ENCODE measurements at places on chromosomes 5 and 9. TPM values are rescaled to one million over a fixed set of nuclear protein-coding genes. Genes with fewer than 3 reads are reported as not detected.

DNA sequence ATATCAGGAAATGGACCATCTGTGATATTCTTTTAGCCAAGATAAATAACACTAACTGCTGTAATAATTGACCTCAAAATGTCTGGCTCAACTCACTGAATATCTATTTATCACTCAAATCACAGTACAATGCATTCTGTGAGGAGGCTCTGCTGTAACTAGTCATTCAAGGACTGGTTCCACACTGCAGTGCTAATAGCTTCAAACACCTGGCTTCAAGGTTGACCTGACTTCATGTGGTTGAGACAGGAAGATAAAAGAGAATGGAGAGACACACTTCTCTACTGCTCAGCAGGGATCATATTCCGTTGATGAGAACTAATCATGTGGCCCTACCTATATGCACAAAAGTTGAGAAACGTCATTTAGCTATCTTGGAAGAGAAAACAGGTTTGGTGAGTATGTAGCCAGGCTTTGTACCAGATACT, 3.4 kb upstream of the RHOBTB3 start:
- no peak for DNase-seq

DNA sequence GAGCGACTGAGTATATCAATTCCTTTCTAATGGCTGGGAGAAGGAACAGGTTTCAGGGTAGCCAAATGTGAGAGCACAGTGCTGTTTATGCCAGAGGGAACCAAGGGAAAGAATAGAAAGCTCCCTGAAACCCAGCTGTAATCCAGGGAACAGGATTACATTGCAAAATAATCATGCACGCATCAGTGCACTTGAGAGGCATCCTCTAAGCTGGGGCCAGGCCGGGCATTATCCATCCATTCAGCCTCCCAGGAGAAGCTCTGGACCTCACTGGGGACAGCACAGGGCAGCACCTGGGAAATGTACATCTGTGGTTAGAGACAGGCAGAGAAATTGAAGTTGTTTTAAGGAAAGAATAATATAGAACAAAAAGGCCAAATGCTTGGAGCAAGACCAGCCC, 72.7 kb downstream of the MTRR start:
- no peak for DNase-seq

GRCh38 chr9:134698111-134698510, 56.5 kb downstream of the COL5A1 start:
- DNase-seq = no peak

GRCh38 chr5:96326902-96327301, 106.1 kb downstream of the PCSK1 start:
- no peak for DNase-seq

DNA sequence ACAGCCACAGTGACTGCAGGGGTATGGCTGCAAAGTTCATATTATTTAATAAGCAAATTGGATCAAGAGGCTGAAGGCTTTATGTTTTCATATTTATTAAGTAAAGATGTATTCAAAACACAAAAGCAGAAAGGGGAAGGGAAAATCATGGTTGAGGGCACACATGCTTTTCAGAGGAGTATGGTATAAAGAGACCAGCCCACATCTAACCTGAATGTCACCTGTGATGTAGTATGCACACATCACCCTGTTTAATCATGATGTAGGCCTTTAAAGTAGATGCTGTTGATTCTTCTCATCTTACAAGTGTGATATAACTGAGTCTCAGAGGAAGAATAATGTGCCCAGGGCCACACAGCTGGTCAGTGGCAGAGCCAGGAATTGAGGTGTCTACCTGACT, 211.8 kb downstream of the DCP2 start:
- DNase-seq = no peak

GRCh38 chr5:147455822-147456450, 53.9 kb downstream of the DPYSL3 start:
- DNase-seq = no peak

DNA sequence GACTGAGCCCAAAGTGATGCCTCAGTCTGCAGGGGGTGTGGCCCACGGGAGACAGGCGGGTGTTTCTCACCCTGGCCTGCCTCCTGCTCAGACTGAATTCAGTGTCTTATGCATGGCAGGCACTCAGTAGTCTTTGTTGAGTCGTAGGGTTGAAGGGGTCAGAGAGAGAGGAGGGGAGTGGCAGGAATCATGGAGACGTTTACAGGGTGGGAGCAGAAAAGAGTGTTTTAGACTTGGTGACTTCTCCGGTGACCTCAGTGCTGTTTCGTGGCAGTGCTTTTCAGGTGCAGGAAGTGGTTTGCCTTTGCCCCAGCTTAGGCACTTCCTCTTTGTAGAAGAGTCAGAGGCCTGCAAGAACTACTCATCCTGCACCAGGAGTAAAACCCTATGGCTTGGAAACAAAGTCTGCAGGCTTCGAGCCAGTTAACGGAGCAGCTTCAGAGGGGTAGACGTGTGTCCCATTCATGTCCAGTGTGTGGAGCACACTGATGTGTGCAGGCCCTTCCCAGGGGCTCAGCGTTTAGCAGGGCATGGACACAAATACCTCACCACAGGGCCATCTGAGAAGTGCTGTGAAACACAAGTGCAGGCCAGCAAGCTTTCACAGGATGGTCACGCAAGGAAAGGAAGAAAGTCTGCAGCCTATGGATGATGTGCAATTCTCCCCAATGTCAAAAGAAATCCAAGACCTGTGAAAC, 24.5 kb upstream of the SEMA4D start:
- DNase-seq = no peak

- DNase-seq = no peak
Observed at GRCh38 chr9:121122246-121123032, 47.7 kb downstream of the CNTRL start.

The PTPRD gene
- total RNA-seq = 19.6 TPM

The PDZD2 gene
- 15.7 TPM for total RNA-seq

The CDO1 gene
- total RNA-seq = 70.7 TPM

The RANBP17 gene
- total RNA-seq = 31.1 TPM

The CYLC2 gene
- total RNA-seq = not detected

The SOHLH1 gene
- total RNA-seq = not detected
